ENCODE measurements at places on chromosomes 5 and 9. TPM values are rescaled to one million over a fixed set of nuclear protein-coding genes. Genes with fewer than 3 reads are reported as not detected.

The LRRC19 gene
- total RNA-seq: not detected

The IFNK gene
- total RNA-seq: not detected

The SHLD3 gene
- total RNA-seq: 3.1 TPM

The GMCL2 gene
- not detected for total RNA-seq

The FAM221B gene
- total RNA-seq: not detected

The DOCK8 gene
- total RNA-seq: 3.8 TPM

The SMAD5 gene
- 40.1 TPM for total RNA-seq

The BNC2 gene
- 1.5 TPM for total RNA-seq

The SPINK4 gene
- not detected for total RNA-seq

The C9 gene
- total RNA-seq: not detected

The ABLIM3 gene
- total RNA-seq: 35.2 TPM

The CERT1 gene
- 17.3 TPM for total RNA-seq

The LCN9 gene
- total RNA-seq: not detected

The SNCB gene
- total RNA-seq: not detected

DNA sequence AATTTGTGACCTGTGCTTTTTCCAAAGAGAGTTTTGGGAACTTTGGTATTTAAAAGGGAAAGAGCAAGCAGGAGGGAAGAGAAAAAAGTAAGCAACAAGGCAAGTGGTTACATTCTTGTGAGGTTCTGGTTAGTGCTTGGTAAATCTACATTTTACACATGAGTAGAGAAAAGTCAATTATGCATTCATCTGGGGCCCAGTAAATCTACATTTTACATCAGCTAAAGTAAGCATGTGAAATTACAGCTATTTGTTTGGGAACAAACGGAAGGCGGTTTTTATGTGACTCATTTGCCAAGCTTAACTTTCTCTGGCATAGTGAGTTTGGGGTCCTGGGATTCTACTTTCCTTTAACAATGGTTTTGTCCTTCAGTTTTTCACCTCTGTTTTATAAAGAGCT, 102.2 kb downstream of the SNX18 start:
- no peak for DNase-seq

GRCh38 chr9:114834386-114834785, 28.5 kb upstream of the TNFSF15 start:
- no peak for DNase-seq

- DNase-seq: peak; percentile 23
Measured at GRCh38 chr5:122704247-122705036, 70.4 kb upstream of the SNX2 start.

GRCh38 chr5:93346301-93346700, 234.7 kb downstream of the NR2F1-AS1 start:
- DNase-seq: no peak

DNA sequence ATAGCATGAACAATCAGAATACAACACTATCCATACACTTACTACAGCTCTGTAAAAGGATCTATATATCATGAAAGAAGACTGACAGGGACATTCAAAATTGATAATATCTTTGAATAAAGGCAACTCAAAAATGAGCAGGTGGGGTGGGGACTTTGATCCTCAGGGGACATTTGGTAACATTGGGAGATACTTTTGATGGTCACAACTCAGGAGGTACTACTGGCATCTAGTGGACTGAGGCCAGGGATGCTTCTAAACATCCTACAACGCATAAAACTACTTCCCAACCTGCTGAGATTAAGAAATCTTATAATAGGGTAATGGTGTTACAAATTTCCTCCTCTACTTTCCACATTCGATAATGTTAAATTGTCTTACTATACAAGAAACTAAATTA, 243.9 kb downstream of the ARL15 start:
- no peak for DNase-seq

GRCh38 chr5:111699324-111699723, 57.7 kb downstream of the NREP start:
- DNase-seq: no peak

DNA sequence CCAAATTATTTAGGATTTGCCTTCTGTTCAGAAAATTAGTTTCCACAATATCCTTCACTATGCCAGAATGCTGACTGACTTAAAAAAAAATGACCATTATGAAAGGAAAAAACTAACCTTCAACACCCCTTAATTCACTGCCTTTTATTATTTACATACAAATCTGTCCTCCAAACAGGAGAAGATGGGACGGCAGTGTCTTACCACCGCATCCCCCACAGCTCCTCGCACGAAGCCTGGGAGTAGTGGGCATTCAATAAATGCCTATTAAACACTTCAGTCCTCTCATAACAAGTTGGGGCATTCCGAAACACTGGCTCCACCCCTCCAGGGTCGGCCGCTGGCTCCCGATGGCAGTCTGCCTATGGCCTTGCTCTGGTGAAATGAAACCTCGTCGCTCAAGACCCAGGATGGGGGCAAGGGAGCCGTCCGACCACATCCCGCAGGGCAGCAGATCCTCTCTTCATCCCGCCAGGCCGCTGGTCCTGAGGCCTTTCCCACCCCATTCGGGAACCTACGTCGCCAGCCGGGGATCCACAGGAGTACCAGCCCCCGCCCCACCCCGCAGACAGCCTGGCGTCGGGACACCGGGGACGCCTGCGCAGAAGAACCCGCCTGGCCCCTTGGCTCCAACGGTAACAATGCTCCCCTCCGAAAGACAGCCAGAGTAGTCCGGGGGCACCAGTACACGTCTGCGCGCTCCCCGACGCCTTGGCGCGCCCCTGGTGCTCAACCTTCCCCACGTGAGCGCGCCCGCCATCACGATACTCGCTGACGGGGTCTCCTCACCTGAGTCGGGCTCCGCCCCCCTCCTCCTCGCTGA, 613 bp downstream of the ZBTB5 start:
- peak; percentile 28 for DNase-seq

- no peak for DNase-seq
Measured at GRCh38 chr5:172351240-172351778, 67.7 kb upstream of the UBTD2 start.

DNA sequence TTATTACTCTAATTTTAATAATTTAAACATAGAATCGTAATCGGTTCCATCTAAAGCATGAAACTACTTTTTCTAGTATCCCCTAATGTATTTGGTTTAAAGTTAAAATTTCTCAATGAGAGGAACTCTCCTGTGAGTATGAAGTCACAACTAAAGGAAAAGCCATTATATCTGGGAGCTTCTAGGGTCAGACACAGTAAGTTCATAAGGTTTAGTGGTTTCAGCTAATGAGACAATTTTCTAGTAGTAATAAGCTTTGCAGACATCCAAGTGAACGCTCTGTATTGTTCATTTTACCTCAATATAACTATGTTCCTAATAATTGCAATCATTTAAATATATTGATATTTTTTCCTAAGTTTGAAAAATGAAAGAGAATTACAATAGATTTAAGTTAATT, 364.4 kb upstream of the CDH9 start:
- no peak for DNase-seq

DNA sequence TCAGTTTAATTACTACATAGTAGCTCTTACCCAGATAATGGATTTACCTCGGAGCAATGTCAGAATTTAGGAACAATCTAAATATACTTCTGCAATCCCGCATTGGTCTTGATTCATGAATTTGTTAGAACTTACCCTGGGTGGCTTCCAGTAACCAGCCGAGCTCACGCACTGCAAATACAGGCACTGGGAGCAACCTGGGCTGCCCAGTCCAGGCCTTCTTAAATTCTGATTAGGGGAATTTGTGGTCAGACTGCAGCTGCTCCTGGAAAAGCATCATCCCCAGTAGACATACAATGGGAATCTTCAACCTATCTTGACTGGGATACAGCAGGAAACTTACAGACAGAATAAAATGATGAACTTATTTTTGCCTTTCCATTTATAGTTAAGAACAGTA, 270.3 kb downstream of the SPOCK1 start:
- DNase-seq: no peak

DNA sequence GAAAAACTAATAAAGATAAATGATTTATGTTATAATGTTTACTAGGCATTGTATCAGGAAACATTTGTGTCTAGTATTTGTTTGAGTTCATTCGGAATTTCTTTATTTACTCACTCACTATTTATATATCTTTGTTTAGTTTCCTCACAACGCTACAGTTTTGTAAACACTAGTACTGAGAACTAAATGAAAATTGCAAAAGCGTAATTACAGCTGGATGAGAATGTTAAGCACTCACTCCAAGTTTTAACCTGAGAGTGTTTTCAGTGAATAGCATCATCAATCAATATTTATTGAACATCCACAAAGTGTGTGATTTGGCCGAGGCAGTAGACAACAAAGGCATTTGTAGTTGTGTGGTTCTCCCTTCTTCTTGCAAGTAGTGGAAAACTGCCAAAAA, 969.6 kb upstream of the DMAC1 start:
- no peak for DNase-seq

GRCh38 chr5:40308867-40309266, 370.8 kb upstream of the PTGER4 start:
- no peak for DNase-seq

DNA sequence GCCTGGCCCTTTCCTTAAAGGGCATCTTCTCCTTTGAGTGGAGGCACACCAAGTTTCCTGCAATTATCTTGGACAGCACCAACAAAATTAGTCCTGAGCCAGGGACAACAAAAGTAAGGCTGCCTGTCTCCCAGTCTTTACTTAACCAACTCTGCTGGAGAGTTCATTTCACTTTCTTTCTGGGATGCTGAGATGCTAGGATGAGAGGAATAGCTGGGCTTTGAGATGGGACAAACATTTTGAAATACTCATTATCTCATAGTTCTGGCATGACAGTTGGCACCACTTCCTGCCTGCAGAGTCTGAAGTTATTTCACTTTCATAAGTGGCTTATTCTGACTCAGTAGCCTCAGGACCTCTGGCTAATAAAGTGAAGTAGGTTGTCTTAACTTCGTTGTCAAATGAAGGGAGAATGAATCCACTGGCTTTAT, 157.0 kb downstream of the C9orf152 start:
- DNase-seq: peak; percentile 86

GRCh38 chr9:3842839-3843238, 317.0 kb upstream of the RFX3 start:
- no peak for DNase-seq

DNA sequence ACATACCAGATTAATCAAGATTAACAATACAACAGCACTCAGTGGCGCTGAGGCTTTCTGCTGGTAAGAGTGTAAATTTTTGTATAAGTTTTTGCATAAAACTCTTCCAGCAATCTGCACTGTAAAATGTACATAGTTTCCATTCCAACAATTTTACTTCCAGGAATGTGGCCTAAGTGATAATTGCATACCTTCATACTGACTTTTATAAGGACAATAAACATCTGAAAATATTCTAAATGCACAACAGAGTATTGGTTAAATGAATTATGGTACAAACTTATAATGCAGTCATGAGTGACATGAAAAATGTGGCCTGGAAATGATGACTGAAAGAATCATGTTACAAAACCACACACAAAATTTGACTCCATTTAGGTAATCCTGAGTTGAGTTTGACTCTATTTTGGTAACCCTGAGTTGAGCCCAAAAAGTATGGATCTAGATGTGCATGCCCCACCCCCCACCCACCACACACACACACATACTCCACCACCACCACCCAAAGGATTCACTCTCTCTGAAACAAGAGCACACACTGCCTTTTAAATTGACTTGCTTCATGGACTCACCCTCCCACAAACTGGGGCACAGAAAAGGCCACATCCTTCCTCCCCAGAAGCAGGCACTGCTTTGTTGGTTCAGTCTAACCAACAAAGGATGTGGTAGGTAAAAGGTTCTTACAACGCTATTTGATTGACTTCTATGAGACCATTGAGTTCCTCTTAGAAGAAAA, 137.6 kb downstream of the SUSD1 start:
- DNase-seq: no peak

GRCh38 chr9:16401701-16402100, 468.8 kb downstream of the BNC2 start:
- DNase-seq: no peak

GRCh38 chr5:124902097-124902821, 155.8 kb upstream of the ZNF608 start:
- DNase-seq: no peak

Measured in kidney epithelial cell (primary cell).